ENCODE measurements at places on chromosomes 7 and 10.
A peak's percentile ranks its signal among the peaks of the same experiment; 100 is the strongest.

- DNase-seq, result no peak
These were observed 159.8 kb downstream of the WDR37 start for GRCh38 chr10:1215862-1216573.

- no peak for DNase-seq
These were observed 13.6 kb upstream of the CUBN start for GRCh38 chr10:17143055-17143690.

DNA sequence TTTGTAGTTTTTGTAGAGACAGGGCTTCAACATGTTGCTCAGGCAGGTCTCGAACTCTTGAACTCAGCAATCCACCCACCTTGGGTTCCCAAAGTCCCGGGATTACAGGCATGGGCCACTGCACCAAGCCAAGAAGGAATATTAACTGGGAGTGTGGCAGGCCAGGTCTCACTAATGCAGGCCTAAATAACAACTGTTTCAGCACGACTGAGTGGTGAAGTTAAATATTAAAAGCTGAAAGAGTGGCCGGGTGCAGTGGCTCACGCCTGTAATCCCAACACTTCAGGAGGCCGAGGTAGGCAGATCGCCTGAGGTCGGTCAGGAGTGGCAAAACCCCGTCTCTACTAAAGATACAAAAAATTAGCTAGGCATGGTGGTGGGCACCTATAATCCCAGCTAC lies 21.1 kb downstream of the CHUK start:
- no peak for DNase-seq

DNA sequence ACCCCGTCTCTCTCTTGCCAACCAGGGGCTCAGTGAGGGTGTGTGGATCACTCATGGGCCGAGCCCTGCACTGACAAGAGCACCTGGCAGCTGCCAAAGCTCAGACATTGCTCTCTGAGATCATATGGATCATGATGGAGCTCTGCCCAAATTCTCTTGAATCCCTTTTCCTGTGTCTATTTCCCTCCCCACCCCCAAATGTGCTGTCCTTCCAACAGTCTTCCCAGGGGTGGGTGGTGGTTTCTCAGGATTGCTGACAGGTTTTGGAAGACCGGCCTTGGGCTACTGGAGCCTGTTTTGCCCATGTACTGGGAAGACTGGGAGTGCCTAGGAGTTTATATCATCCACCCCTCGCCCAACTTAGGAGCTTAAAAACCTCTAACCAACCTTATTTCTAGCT lies 10.5 kb downstream of the ARHGAP22 start:
- no peak for DNase-seq

GRCh38 chr7:41567031-41567730 lies 135.7 kb downstream of the INHBA start:
- no peak for DNase-seq

- DNase-seq, result no peak
These were observed 32.8 kb upstream of the FGL2 start for GRCh38 chr7:77232467-77232866.

- DNase-seq, result no peak
These were observed 18.5 kb upstream of the ERLIN1 start for GRCh38 chr10:100204370-100204769.

GRCh38 chr7:158204453-158204852 lies 383.2 kb downstream of the PTPRN2 start:
- DNase-seq, result no peak

DNA sequence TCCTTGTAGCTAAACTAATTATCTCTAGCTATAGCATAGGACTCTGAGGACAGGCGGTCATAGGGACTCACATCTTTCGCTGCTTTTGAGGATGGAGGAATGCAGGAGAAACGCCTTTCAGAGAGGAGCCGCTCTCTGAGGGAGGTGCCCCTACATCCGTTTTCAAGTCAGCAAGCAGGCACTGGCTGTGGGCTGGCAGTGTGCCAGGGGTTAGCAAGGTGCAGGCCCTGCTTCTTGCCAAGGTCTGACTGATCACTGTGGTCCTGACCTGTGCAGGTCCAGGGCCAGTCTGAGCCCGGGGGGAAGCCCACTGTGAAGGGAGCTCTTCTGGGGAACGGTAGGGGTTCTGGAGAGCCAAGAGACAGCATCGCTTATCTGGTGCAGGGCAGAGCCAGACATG lies 89.4 kb downstream of the SH3PXD2A start:
- peak; percentile 18 for DNase-seq

DNA sequence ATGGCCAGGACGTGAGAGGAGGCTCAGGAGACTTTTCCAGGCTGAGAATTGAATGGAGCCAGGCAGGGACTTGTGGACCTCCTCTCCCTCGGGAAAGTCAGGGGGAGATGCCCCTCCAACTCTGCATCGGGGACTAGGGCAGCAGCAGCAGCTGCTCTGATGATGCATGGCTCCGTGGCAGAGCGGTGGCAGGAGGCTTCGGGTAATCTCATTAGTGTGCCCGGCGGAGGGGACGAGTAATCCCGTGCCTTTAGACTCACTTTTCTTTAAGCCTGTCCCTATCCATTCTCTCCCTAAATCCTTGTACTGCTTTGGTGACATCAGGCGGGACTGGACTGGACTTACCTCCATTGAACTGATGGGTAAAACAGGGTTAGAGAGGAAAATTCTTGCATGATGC lies 75.1 kb downstream of the ZMIZ1 start:
- DNase-seq, result no peak

DNA sequence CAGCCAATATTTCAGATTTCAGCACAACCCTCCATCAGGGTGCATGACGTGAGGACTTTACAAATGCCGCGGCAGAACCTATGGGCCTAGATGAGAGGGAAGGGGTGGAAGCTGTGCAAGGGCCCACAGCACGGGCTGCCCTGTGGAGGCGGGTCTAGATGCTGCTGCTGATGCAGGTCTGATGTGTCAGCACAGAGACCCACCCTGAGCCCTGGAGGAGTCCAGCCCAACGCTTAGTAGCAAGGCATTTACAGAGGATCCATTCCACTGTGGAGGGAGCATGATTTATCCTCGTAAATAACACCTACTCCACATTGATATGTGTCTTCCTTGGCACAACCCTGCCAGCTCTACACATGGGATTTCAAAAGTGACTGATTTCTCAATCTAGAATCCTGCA lies 48.5 kb downstream of the MYL10 start:
- DNase-seq, result no peak

DNA sequence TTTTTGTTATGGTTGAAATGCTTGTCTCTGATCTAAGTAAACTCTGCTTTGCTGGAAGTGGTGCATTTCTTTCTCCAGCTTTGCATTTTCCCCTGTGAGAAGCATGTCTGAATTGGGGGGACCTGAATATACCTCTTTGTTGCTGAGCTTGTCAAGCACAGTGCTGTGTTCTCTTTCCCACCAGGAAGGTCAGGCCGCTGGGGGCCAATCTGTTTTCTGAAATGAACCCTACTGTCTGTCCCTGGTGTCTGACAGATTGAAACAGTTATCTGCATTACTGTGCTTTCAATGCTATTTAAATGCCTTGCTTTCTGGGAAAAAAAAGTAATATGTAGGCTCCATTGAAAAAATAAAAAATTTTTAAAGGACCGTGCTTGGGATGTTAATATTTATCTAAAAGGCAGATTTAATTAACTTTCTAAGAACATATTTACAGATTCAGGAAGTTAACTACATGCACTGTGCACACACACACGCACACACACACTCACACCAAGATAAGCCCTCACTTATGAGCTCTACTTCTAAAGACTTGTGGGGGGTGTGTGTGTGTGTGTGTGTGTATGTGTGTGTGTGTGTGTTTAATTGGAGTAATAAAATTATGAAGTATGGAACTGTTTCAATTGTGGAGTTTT lies 127.0 kb upstream of the FZD1 start:
- DNase-seq, result no peak

DNA sequence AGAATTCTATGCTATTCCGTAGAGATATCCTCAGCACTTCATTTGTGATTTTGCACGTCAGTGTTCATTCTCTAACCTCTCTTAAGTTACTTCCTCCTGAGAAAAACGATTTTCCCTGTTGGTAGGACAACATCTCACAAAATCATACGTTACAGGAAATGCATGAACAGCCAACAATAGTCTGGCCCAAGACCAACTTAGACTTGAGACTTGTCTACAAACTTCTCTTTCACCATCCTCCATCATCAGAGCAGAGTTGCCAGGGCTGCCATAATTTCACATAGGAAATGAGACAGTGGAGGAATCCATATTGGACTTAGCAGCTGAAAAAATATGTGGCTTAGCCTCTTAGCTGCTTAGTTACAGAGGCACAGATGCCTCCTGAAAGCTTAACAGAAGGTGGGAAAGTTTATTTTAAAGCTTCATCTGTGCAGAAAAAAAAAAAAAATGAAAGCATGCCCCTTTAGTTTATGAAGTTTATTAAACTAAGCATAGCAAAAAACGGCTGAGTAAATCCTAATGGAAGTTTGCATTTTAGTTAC lies 222.5 kb upstream of the CACNA2D1 start:
- no peak for DNase-seq

- DNase-seq, result peak; percentile 48
These were observed 457 bp downstream of the PLOD3 start for GRCh38 chr7:101216860-101217387.

- no peak for DNase-seq
These were observed 568.3 kb downstream of the KIF20B start for GRCh38 chr10:90269699-90270098.

- no peak for DNase-seq
These were observed 324.5 kb downstream of the PHF14 start for GRCh38 chr7:11298220-11298619.

GRCh38 chr10:108443636-108444035 lies 1279.1 kb upstream of the SORCS1 start:
- DNase-seq, result no peak

GRCh38 chr10:106173838-106174237 lies 990.7 kb downstream of the SORCS1 start:
- DNase-seq, result no peak

DNA sequence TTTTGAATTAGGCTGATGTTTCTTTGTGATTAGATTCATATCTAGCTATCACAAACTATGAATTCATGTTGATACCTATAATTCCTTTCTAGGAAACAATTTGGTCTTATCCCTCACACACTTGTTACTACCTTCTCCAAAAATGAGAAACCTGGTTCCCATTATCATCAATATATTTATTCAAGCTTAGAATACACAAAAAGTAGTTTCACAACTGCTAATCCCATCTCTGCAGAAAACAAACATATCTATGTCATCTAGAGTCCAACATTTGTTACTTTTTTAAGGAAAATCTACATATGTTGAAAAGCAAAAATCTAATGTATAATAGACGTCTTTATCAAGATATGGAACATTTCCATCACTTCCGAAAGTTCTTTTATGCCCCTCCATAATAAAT lies 110.4 kb downstream of the MICU1 start:
- DNase-seq, result no peak

- no peak for DNase-seq
These were observed 610.1 kb upstream of the SEMA3D start for GRCh38 chr7:85796956-85797355.

GRCh38 chr7:111531993-111532392 lies 30.3 kb downstream of the IMMP2L start:
- no peak for DNase-seq
